Activated naive CD4-positive, alpha-beta T cell treated with anti-CD3 and anti-CD28 coated beads, Interleukin-2, amount 10 ng/mL, durations not matched to agents 5 hours and 36 hours (primary cell): ENCODE measurements at places on chromosomes 5 and 9. TPM values are rescaled to one million over a fixed set of nuclear protein-coding genes. Genes with fewer than 3 reads are reported as not detected.

CENPK gene
- 81.0 TPM for total RNA-seq

MGAT1 gene
- total RNA-seq: 184 TPM

IFNA13 gene
- not detected for total RNA-seq

CCDC183 gene
- total RNA-seq: 0.46 TPM

OR1Q1 gene
- not detected for total RNA-seq

PCDHB12 gene
- total RNA-seq: not detected

INSL6 gene
- total RNA-seq: not detected
